RPMI8226 (cell line): ENCODE measurements at places on chromosomes 1 and 21.

DNA sequence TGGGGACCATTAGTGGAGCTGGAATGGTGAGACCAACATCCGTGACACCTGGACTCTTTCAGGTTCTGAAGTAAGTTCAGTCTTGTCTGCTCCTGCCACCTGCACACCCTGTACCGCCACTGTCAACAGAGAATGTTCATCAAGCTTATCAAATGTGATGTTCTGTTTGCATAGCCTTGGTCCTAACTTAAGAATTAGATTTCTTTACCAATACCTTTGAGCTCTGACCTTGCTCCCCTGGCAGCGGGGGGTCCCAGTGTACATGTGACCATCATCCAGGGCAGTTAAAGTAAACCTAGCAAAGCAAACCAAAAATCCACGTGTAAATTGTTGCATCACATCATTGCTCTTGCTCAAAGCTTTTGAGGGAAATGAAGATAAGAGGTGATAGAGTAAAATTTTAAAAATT lies 14.5 kb downstream of the SLC25A33 start:
- DNase-seq: no peak

DNA sequence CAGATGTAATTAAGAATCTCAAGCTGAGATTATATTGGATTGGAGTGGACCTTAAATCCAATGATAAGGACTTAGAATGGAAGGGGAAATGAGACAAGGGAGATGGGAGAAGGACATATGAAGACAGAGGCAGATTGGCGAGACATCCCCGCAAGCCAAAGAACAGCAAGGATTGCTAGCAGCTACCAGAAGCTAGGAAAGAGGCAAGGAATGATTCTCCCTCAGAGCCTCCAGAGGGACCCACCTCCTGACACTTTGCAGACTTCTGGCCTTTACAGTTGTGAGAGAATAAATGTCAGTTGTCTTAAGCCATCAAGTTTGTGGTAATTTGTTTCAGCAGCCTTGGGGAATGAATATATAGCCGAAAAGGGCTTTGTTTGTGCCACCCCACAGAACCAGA lies 20.7 kb downstream of the METTL13 start:
- DNase-seq: no peak

- DNase-seq: peak; percentile 36
Measured at GRCh38 chr1:11806307-11806936, 431 bp downstream of the CLCN6 start.

DNA sequence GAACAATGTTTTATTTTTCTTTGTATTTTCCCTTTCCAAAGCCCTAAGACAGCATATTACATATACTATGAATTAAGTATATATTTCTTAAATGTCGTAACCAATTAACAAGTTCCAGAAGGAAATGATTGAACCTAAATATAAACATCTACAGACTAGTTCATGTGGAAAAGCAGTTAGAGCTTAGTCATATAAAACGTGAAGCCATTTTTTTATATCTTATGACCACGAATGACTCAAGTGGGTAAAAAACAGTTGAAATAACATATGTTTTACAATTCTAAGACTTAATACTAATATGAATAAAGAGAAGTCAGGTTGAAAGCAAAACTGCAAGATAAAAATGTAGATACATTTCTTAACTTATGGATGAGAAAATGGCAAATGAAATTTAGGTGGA lies 307.3 kb downstream of the BRINP3 start:
- no peak for DNase-seq

GRCh38 chr1:184759112-184759511 lies 4.5 kb upstream of the EDEM3 start:
- DNase-seq: no peak

DNA sequence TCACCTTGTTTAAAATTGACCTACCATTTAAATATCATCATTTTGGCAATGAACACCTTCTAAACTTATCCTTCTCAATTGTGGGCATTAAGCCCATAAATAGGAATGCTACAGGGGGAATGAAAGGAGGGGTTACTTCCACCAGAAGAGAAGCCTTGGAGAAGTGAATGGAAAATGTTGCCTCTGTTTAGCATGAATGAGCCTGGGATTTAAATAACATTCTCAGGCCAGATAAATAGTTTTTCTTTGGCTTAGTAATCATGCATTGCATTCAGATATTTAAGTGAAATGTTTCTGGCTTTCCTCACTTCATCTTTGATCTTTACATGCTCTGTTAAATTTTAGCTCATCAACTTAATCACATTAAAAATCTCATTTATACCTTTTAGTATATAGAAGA lies 284.3 kb upstream of the FMN2 start:
- no peak for DNase-seq

DNA sequence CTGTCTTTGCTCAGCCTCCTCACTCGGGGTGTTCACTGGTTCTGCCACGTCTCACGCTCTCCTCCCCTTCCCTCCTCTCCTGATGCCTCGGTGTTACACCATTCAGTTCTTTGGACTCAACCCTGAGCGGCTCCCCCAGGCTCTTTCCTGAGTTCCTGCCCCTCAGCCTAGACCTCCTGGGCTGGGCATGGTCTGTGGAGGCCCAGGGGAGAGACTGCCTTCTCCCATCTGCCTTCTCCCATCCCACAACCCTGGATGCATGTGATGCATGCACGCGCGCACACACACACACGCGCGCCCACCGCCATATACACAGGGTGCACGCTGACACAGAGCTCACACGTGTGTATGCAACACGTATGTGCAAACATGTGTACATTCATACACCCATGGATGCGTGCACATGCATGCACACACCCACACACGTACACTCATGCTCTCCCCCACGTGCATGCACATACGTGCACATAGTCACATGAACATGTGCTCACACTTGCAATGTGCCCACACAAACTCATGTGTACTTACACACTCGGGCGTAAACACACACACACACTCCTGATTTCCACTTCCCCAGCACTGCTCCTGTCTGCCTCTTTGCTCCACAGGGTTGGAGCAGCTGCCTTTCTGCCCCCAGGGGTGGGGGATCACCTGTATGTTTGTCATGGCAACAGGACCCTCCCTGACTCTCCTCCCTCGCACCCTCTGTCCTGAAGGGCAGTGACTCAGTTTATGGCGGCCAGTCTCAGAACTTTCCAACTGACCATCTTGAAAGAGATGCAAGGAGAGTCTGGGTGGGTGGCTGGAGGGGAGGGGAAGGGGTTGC lies 59.0 kb downstream of the HUNK start:
- DNase-seq: no peak

DNA sequence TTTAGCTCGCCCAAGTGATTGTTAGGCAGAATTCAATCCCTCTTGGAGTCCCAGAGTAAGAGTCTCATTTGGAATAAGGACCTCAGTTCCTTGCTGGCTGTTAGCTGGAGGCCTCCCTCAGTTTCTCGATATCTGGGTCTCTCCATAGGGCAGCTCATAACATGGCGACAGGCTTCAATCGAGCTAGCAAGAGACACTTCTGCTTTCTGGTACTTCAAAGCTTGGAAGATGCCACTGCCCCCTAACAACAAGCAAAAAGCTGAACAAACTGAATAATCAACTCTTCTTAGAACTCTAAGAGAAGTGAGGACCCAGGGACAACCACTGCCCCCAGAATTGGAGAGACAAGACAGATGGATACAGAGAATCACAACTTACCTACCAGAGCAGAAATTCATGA lies 86.2 kb downstream of the TEX35 start:
- DNase-seq: no peak

DNA sequence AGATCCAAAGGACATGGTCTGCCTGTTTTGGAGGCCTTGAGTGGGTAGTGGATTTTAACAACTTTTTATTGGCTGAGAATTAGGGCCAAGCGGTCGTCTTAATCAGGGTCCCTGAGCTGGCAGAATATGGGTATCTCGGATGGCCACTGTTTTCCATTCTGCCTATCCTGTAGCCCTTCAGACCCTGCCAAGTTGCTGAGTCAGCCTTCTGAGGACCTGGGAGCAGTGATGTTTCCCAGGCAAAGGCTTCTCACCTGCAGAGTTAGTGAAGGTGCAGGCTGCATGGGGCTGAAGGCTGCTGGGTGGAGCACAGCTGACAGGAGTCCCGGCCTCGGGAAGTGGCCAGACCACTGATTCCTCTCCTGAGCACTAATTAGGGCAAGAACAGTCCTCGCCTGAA lies 11.4 kb downstream of the RASSF5 start:
- no peak for DNase-seq

DNA sequence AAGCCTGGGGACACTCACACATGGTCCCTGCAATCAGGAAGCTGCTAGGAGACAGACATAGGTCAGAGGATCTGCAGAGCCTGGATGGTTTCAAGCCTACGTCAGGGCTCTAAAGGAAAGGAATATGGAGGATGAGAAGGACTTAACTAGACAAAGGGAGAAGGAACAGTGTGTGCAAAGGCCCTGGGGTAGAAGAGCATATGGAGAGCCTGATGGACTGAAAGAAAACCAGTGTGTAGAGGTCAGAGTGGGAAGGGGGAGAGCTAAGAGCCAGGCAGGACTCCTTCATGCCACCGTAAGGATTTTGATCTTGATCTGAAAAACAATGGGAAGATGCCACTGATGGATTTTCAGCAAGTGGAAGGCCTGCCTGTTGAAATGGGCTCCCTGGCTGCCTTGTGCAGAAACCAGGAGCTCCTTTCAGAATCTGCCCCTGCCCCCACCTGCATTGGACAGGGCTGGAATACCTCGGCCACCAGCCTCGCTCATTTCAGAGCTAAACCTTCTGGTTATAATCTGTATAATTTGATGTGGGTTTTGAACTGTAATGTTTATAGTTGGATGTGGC lies 8.6 kb downstream of the FHAD1 start:
- DNase-seq: no peak

- DNase-seq: no peak
Measured at GRCh38 chr21:26710155-26710554, 135.1 kb downstream of the ADAMTS1 start.

GRCh38 chr1:234393190-234393589 lies 19.9 kb downstream of the COA6 start:
- DNase-seq: no peak

DNA sequence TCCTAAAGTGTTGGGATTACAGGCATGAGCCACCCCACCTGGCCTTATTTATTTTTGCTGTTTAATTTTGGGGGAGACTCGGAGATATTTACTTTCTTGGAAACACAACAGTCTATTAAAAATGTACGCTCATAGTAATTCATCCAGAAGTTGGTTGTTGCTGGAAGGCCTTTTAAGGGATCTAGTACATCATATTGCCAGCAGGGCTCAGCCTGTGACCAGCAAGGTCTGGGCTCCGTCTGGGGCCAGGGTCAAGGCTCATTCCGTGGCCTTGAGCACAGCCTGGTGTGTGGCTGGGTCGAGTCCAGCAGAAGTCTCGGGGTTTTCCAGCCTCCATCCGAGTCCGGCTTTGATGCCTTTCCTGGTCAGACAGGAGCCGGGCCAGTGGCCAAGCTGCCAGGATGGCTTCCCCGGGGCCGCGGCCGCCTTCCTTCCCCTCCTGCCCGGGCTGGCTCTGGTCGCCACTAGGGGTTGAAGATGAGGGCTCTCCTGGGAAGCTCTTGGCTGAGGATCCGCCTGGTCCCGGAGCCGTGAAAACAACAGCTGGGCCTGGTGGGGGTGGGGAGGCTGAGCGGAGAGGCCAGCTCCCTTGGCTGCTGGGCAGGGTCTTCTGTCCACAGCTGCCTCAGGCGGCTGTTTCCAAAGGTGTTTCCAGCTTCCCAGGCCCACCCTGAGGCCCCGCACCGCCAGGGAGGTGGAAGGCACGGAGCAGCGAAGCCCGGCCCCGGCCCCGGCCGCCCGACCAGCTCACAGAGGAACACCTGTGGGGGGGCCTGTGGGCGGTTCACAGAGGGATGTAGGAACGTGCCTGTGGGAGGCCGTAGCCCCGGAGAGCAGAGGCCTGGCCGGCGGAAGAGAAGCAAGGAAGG lies 5.1 kb upstream of the VWA1 start:
- DNase-seq: no peak

GRCh38 chr21:28485301-28486022 lies 507.2 kb downstream of the LTN1 start:
- no peak for DNase-seq

- no peak for DNase-seq
Measured at GRCh38 chr1:236275586-236275985, 6.2 kb downstream of the ERO1B start.

GRCh38 chr1:95287825-95288224 lies 53.8 kb downstream of the RWDD3 start:
- DNase-seq: no peak

GRCh38 chr1:116457946-116458604 lies 85.0 kb downstream of the ATP1A1 start:
- no peak for DNase-seq

- DNase-seq: no peak
Measured at GRCh38 chr1:113031171-113031933, 41.6 kb upstream of the LRIG2 start.

- DNase-seq: no peak
Measured at GRCh38 chr1:204676043-204676442, 9.5 kb downstream of the LRRN2 start.

GRCh38 chr21:30408782-30409494 lies 13.1 kb downstream of the KRTAP13-1 start:
- peak; percentile 51 for DNase-seq

GRCh38 chr1:3978990-3979325 lies 78.9 kb upstream of the C1orf174 start:
- DNase-seq: no peak

GRCh38 chr1:110615548-110616130 lies 9.5 kb upstream of the KCNA2 start:
- DNase-seq: peak; percentile 76

DNA sequence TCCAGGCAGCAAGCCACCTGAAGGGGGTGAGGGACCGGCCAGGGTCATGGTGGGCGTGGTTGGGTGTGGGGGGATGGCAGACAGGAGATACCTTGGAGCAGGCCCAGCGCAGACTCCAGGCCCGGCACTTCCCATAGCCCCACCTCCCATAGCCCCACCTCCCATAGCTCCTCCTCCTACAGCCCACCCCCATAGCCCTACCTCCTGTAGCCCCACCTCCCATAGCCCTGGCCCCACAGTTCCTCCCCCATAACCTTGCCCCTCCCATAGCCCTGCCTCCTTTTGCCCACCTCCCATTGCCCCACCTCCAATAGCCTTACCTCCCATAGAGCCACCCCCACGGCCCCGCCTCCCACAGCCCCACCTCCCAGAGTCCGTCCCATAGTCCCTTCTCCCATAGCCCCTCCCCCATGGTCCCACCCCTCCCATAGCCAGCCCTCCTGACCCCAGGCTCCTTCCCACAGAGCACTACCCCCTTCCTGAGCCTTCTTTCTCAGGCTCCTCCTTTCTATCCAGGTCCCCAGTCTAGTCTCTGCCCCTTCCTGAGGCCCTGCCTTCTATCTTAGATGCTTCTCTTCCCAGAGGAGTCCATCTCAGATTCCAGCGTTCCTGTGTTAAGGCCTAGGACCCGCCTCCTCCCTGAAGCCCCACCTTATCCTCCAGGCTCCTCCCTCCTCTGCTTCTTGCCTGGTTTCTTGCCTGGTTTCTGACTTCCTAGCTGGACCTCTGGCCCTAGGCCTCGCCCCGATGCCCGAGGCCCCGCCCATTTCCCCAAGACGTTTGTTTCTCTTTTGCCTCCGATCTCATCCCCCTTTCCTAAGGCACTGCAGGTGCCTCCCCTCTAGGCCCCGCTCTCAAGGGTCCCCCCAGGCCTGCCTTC lies 46.8 kb downstream of the PTPRU start:
- peak; percentile 73 for DNase-seq

GRCh38 chr1:195744256-195744655 lies 864.0 kb downstream of the KCNT2 start:
- DNase-seq: no peak
